Activated naive CD8-positive, alpha-beta T cell treated with anti-CD3 and anti-CD28 coated beads, Interleukin-2, amount 10 ng/mL, durations not matched to agents 7 days and 5 days (primary cell): ENCODE measurements at places on chromosomes 11 and 22.

DNA sequence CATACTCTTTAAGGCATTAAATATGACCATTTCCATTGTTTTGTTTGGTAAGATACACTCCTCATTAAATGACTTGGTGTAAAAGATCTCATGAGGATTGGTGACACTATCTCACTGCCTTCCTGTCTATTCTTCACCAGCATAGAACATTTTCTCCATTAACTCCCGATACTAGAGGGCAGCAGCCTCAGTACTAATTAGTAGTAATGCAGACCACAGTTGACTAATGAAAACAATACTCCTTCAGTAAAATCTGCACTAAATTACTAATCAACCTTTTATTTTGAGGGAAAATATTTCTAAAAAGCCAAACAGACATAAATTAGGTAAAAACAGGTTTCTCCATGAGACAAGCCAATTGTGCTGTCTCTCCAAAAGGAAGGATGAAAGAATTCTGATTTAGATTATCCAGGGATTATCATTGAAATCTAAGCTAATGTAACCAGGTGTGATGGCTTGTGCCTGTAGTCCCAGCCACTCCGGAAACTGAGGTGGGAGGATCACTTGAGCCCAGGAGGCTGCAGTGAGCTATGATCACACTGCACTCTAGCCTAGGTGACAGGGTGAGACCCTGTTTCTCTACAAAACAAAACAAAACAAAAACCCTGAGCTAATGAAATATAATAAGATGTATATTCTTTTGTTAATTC is 9.4 kb downstream of the PGM2L1 start:
- DNase-seq = no peak

DNA sequence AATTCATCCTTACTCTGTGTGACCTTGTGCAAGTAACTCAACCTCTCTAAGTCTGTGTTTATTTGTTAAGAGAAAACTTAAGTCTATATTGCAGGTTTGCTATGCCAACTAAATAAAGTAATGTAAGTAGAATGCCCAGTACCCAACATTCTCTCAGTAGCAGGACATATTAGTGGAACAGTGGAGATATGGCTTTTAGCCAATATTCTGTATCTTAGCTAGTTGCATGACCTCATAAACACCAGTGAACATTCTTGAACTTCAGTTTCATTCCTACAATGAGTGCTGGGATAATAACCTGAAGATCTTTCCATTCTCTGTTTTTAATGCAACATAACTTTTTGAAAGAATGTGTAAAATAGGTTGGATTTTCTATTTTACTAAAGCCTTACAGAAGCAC is 77.0 kb downstream of the RAB38 start:
- DNase-seq = no peak

DNA sequence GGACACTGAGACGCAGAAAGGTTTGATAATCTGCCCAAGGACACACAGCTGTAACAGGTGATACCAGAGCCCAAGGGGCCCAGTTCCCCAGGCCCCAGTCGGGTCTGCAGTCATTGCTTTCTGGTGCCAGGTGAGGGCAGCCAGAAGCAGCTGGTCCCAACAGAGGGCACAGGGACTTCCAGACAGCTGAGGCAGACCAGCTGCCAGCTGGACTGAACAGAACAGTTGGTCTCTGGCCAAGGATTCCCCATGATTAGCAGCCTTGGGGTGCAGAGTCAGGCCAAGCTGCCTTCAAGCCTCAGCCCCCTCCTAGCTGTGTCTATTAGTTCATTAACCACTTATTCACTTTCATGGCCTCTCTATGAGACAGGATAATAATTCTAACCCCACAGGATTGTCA is 105.6 kb downstream of the RRAS2 start:
- no peak for DNase-seq

GRCh38 chr11:61602775-61603569 is 22.1 kb upstream of the SYT7 start:
- no peak for DNase-seq

- no peak for DNase-seq
These were observed 9.3 kb downstream of the ATP5MGL start for GRCh38 chr22:42630901-42631602.

- DNase-seq = no peak
These were observed 58.7 kb upstream of the PRODH start for GRCh38 chr22:18994701-18995326.

DNA sequence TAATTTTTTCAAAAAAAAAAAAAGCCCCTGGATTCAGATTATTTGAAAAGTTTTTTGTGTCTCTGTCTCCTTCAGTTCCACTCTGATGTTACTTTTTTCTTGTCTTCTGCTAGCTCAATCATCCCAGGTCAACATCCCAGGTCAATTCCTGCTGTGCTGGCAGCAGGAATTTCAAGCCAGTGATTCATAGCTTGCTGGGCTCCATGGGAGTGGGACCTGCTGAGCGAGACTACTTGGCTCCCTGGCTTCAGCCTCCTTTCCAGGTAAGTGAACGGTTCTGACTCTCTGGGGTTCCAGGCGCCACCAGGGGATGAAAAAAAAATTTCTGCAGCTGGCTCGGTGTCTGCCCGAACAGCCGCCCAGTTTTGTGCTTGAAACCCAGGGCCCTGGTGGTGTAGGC is 31.4 kb downstream of the PLAAT5 start:
- no peak for DNase-seq

DNA sequence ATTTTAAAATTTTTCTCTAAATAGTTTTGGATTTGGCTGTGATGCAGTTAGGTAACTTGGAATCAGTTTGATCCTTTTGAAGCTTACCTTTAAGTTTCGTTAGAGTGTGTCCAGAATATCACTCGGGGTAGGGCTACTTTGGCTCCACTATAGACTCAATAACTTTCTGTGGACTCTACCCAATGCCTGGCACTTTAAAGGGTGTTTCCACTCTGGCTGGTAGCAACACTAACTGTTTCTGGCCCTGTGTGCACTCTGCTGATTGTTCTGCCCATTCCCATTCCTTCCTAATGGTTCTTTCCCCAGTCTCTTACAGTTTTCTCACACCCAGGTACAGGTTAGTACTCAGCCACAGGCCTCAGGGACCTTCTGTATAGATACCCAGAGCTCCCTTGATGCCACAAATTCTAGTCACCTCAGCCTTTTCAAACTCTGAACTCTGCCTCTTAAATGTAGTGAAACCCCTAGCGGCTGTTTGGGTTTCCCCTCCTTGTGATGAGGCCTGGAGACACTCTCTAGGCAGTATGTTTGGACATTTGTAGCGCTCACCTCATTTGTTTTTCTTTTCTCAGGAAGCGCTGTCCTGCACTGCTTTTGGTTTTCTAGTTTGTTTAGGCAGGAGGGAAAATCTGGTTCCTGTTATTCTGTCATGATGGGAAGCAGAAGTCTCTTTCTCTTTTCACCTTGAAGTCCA is 16.8 kb downstream of the CUL5 start:
- DNase-seq = no peak

DNA sequence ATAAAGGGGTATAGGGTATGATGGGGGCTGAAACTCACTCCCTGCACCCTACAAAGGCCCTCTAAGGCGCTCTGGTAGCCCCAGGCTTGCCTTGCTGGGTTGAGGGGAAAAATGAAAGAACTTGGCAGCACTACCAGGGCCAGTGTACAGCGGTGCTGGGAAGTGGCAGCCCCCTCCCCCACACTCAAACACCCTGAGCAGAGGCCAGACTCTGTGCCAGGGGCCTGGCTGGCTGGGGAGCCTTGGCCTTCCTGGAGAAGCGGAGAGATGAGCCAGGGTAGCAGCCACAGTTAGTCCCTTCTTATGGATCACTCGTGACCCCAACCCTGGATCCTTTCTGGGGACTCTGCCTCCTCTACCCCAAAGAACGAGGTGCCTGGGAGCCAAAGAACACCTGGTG is 2.7 kb downstream of the TMEM134 start:
- DNase-seq = no peak

DNA sequence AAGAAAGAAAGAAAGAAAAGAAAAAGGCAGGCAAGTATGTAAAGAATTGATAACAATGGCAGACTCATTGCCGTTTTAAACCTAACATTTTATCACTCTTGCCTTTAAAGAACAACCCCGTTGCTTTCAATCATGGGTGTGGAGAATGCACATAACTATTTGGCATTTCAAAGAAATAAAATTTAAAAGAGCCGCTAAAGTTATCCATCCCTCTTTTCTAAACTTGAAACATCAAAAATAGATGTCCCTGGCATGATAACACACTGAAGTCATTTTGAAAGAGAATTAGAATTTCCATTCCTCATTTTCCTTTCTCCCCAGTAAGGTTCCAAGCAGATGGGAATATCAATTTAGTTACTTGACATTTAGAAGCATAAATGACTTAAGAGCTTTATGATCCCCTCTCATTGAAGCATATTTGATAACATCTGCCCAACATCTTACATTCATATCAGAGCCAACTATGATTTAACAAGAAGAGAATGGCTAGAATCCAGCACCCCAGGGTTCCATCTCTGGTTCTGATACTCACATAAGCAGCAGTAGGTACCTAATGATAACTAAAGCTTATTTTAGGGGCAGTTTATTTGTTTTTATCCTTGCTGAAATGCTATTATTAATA is 529.6 kb upstream of the LRRC4C start:
- no peak for DNase-seq

DNA sequence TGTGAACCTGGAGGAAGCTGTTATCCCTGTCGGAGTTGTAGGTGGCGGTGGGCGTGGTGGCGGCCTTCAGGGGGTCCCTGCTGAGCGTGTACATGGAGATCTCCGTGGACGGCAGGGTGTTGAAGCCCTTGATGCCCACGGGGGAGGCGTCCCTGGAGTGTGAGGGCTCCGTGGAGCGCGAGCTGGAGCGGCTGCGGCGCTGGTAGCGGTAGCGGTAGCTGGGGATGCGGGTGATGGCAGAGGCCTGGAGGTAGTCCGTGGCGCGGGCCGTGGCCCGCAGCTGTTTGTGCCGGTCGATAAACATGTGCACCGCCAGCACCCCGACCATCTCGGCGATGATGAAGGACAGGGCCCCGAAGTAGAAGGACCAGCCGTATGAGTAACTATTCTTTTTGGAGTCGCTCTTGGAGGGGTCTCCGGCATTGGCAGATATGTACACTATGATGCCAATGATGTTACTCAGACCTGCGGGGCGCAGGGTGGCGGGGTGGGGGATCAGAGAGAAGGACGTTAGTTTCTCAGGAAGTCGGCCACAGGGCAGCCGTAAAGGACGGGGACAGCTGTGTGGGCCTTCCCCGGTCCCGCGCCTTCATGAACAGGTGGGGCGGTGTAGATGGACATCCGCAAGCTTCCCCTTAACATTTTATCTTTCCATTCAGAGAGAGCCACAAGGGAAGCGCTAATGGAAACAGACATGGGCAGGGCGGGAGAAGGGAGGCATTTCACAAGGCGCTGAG is 35.6 kb upstream of the EIF3D start:
- DNase-seq = no peak

GRCh38 chr11:128390246-128390645 is 197.1 kb downstream of the ETS1 start:
- DNase-seq = no peak

DNA sequence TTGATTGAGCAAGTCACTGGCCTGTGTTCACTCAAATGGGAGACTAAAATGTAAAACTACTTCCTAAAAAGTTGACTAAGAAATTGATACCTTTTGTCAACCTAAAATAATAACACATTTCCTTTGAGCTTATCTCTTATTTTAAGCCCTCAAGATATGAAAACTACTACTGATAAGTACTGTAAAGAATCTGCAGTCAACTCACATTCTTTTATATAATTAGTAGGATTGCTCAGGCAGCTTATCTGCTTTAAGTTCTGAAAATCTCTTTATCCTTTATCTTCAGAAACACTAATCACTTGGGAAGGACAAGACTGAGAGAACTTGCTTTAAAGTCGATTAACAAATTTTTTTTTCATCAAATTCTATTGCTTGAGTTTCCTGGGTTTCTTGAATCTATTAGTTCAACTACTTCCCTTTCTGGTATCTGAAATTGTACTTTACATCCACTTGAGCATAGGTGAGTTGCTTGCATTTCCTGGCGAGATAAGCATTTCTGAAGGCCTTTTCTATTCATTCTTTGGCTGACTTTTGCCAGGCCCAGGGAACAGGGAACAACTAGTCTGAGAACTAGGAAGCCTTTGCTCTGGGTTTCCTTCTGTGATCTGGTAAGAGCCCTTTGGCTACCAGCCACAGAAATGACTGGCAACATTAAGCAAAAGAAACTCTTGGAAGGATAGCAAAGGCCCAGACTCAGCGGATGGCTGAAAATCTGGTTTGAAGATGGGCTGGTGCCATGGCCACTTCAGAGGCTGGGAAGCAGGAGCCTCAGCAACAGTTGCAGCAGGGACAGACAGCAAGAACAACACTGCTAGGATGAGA is 19.3 kb upstream of the CSRP3 start:
- DNase-seq = no peak

- peak; percentile 32 for DNase-seq
These were observed at the start of gene DLG2 for GRCh38 chr11:85627332-85627997. Gene DLG2 (minus strand): TSS chr11:85627344.

- no peak for DNase-seq
These were observed 935 bp downstream of the LAMTOR1 start for GRCh38 chr11:72102162-72102561.

DNA sequence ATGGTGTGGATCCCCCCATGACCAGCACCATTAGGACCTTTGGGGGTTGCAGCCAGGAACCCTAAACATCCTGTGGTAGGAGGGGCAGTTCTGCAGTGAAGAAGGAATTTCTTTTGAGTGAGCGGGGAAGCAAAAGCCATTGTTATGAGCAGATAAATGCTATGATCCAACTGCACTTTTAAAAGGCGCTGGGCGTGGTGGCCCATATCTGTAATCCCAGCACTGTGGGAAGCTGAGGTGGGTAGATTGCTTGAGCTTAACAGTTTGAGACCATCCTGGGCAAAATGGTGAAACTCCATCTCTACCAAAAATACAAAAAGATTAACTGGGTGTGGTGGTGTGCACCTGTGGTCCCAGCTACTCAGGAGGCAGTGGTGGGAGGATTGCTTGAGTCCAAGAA is 5.9 kb upstream of the TOMM22 start:
- no peak for DNase-seq

DNA sequence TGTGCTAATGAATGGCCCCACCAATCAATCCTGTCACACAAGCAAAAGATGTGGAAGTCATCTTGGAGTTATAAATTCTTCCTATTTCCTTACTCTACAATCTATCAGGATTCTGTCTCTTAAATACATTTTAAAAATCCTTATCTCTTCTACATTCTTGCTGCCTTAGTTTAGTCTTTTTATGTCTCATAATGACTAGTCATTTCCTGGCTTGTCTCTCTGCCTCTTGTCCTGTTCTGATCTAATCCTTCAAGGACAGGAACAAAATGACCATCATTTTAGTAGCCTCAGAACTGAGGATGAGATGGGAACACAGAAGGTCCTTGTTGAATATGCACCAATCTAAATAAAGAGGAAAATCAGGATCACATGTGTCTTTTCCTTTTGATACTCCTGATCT is 56.6 kb upstream of the LIN7C start:
- no peak for DNase-seq

GRCh38 chr22:43554259-43554636 is 142.4 kb downstream of the MPPED1 start:
- DNase-seq = no peak

DNA sequence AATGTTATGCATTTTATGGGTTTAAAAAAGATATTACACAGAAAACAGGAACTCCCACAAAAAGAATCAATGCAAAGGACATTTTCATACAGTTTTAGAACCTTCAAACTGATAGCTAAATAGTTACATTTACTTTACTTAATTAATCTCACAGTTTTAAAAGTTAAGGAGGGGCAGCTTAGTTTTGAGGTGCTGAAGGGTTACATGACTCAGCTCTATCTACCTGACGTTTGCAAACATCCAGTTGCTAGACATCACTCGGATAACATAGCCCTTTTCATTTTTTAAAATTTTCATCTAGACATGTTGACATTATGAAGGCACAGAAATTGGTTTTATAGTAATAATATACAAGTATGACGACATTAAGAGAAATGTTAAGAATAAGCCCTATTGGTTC is 53.7 kb upstream of the HSD17B12 start:
- no peak for DNase-seq
